Spleen (tissue), 13 donors: ENCODE measurements at places on chromosomes 7 and 10. TPM values are rescaled to one million over a fixed set of nuclear protein-coding genes. Genes with fewer than 3 reads are reported as not detected.

TMEM225B gene
- total RNA-seq = 0.43 TPM

ASB10 gene
- not detected for total RNA-seq

H2BK1 gene
- not detected for total RNA-seq

SMKR1 gene
- total RNA-seq = not detected

GRCh38 chr7:130142654-130143333 is 62.4 kb downstream of the TMEM209 start:
- no peak overlapping the region for H3K27ac ChIP-seq
- no peak overlapping the region for H3K4me3 ChIP-seq
- H3K36me3 ChIP-seq = no peaks in the 10 kb centered on the region
- H3K4me1 ChIP-seq = peaks cover 16% of the 10 kb centered on the region
- no peaks in the 10 kb centered on the region for H3K27me3 ChIP-seq

GRCh38 chr10:70379581-70380176 is 2.7 kb downstream of the LRRC20 start:
- DNase-seq = no peak
- no peak overlapping the region for H3K27ac ChIP-seq
- no peaks in the 10 kb centered on the region for H3K36me3 ChIP-seq
- no peaks in the 10 kb centered on the region for H3K27me3 ChIP-seq

- H3K27ac ChIP-seq = no peak overlapping the region
- no peaks in the 10 kb centered on the region for H3K27me3 ChIP-seq
- peaks cover 78% of the 10 kb centered on the region for H3K4me1 ChIP-seq
- no peak overlapping the region for H3K4me3 ChIP-seq
- DNase-seq = no peak
- no peaks in the 10 kb centered on the region for H3K36me3 ChIP-seq
Measured at GRCh38 chr7:2245883-2246675, 4.1 kb downstream of the NUDT1 start.

DNA sequence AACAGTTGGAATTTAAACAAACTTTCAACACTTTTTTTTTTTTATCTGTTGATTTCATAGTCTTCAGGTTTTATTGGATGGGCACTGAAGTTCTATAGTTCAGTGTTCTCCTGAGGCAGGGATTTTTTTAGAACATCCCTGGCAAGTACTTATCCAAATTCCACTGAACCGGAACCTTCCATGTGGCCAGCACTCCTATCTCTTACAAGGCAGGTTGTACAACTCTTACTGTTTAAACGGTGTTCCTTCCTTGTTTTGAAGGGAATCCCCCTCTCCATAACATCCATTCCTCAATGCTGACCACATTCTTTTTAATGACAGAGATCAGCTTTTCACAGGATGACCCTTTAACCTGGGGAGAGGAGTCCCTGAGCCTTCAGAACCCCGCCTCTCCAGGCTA is 238.9 kb upstream of the CTBP2 start:
- no peak overlapping the region for H3K4me3 ChIP-seq
- H3K4me1 ChIP-seq = no peaks in the 10 kb centered on the region
- H3K27me3 ChIP-seq = no peaks in the 10 kb centered on the region
- no peaks in the 10 kb centered on the region for H3K36me3 ChIP-seq

DNA sequence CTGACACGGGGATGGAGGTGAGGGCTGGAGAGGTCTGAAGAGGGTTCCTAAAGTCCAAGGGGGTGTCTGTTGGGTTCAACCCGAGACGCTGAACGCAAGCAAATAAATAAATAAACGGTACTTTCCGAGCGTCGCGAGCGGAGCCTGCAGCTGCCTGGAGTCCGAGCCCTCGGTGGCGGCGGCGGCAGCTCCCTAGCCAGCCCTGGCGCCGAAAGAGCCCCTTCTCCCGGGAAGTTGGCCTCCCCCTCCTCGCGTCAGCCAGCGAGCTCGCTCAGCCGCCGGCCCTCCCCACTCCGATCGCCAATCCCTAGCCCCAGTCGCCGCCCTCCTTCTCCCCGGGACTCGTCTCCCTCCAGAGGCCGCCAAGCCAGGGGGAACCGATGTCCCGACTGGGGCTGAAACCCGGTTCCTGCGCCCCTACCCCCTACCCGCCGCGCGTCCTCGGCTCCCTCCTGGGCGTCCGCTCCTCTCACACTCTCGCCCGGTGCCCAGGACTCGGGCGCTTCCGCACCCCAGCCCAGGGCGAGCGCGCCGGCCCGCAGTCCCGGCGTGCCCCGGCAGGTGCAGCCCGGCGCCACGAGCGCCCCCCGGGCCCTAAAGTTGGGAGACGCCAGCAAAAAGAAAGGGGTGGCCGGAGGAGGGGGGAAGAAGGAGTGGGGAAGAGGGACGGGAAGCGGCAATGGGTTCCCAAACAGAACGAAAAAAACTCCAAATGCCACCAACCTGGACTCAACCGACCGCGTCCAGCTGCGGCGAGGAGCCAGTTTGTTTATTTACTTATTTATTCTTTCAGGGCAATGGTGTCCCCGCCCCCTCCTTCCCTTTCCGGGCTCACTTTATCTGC is at the start of gene GFRA1:
TSS of gene GFRA1 (minus strand) at position 767 of the 844 bp plus-strand sequence. CDS start 1,177 bp downstream, outside the sequence.
- H3K4me3 ChIP-seq = peak within 1 kb of the TSS; percentile 66
- DNase-seq = no peak
- H3K4me1 ChIP-seq = peaks cover 12% of the 10 kb centered on the region
- no peaks in the 10 kb centered on the region for H3K36me3 ChIP-seq
- peaks cover 43% of the 10 kb centered on the region for H3K27me3 ChIP-seq

DNA sequence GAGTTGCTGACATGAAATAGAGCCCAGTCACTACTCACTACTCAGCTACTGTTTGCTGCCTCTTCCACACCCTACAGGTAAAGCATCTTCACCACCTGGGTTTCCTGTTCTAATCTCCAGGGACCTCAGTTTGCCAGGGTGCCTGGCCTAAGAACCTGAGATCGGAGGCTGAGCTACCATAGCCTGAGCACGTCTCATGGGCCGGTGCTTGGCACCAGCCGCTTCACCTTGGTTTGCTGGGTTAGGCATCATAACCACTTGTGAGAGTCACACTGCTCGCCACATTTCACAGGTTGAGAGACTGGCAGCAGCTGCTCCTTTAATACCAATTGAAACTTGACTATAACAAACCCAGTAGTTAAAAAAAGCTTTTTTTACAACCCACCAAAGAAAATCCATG is 75.1 kb downstream of the EMX2 start:
- no peak overlapping the region for H3K4me3 ChIP-seq
- peaks cover 25% of the 10 kb centered on the region for H3K27me3 ChIP-seq
- no peak overlapping the region for H3K27ac ChIP-seq
- H3K36me3 ChIP-seq = no peaks in the 10 kb centered on the region

DNA sequence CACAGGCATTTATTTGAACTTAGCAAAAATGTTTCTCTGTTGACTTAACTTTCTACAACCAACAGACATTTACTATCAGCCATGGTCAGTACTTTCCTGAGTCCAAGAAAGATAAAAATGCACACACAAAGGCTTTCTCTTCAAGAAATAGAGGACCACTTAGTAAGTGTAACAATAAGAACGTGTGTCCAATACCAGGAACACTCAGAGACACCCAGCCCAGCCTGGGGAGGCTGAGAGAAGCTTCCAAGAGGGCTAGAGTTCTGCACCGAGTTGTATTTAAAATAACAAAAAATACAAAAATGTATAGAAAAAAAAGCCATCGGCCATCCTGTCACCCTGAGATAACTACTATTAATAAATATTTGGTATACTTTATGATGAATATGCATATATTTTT is 35.8 kb downstream of the VSTM4 start:
- peak; percentile 21 for DNase-seq
- no peak overlapping the region for H3K4me3 ChIP-seq
- H3K4me1 ChIP-seq = no peaks in the 10 kb centered on the region
- H3K36me3 ChIP-seq = no peaks in the 10 kb centered on the region
- H3K27ac ChIP-seq = no peak overlapping the region

DNA sequence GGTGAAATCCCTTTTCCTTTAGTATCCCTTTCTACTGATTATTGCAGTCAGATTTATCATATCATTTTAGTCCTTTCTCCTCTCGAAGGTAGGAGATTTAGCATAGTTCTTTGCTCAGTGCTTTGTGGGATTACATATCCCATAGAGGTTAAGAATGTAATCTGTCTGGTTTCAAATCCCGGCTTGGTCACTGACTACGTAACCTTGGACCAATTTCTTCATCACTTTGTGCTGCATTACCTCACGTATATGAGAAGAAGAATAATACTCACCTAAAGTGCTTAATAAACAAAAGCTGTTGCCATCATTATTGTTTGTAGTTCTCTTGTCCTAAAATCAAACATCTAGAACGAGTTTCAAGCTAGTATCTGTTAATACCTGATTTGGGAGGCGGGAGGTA is 74.0 kb downstream of the KMT2E start:
- H3K4me3 ChIP-seq = no peak overlapping the region
- H3K4me1 ChIP-seq = no peaks in the 10 kb centered on the region
- no peaks in the 10 kb centered on the region for H3K27me3 ChIP-seq
- H3K36me3 ChIP-seq = peaks cover 99% of the 10 kb centered on the region

DNA sequence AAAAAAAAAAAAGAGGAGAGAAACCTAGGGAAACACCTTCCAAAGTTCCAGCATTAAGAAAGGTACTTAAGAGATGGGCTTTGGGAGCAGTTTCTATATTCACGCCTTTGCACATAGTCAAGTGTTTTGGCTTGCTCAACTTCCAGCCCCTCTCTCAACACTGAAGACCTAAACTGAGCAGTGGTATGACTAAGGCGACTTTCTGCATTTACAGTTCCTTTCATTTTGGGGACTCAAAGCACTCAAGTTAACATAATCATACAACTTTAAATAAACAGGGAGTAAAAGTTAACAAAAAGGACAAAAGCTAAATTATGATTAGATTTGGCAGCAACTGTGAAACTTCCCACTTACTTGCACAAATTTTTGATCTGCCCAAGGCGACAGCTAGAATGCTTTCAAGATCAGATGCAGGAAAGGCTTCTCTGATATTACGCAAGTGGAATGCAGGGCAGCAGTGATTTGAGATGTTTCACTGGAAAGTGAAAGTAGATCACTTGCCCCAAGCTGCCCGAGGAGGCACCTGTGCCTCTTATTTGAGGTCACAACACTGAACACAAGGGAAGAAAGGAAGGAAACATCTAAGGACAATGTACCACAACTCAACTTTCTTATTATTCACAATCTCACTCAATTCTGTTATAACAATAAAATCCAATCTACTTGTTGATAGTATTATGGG is 199.5 kb downstream of the SKAP2 start:
- DNase-seq = peak; percentile 59
- peak overlapping the region; percentile 68 for H3K27ac ChIP-seq
- H3K36me3 ChIP-seq = no peaks in the 10 kb centered on the region
- no peaks in the 10 kb centered on the region for H3K27me3 ChIP-seq
- no peak overlapping the region for H3K4me3 ChIP-seq

- no peaks in the 10 kb centered on the region for H3K36me3 ChIP-seq
- H3K4me1 ChIP-seq = no peaks in the 10 kb centered on the region
- no peaks in the 10 kb centered on the region for H3K27me3 ChIP-seq
- no peak for DNase-seq
- H3K4me3 ChIP-seq = no peak overlapping the region
Measured at GRCh38 chr10:108653531-108653930, 1269.8 kb downstream of the XPNPEP1 start.

GRCh38 chr7:80885757-80886156 is 33.1 kb downstream of the SEMA3C start:
- no peak for DNase-seq
- no peaks in the 10 kb centered on the region for H3K27me3 ChIP-seq
- no peaks in the 10 kb centered on the region for H3K36me3 ChIP-seq
- no peak overlapping the region for H3K27ac ChIP-seq
- H3K4me1 ChIP-seq = no peaks in the 10 kb centered on the region
- no peak overlapping the region for H3K4me3 ChIP-seq

DNA sequence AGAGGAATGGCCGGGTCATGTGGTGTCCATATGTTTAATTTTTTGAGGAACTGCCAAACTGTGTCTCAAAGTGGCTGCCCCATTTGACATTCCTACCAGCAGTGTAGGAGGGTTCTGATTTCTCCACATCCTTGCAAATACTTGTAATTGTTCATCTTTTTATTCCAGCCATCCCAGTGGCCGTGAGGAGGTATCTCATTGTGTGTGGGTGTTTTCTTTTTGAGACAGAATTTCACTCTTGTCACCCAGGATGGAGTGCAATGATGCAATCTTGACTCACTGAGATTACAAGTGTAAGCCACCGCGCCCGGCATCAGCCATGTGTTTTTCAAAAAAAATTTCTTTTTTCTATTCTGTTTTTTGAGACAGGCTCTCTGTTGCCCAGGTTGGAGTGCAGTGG is 38.7 kb upstream of the DLG5 start:
- H3K36me3 ChIP-seq = no peaks in the 10 kb centered on the region
- H3K27ac ChIP-seq = no peak overlapping the region
- no peak for DNase-seq
- no peaks in the 10 kb centered on the region for H3K27me3 ChIP-seq

DNA sequence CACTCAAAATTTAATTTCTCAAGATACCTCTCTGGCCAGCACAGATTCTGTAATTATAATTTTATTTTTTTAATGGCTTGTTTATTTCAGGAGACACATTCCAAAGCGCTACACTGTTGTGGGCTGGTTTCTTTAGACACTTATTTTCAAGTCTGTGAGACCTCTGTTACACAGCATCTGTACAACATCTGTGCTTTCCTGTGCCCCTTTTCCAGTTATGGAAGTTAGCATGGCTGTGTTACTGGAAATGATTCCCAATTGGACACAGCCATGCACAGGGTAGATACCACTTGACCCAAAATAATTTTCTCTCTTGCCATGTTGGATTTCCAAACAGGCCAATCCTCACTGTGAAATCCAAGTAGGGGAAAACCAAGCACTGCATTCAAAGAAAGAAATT is 172.3 kb upstream of the ADCY1 start:
- DNase-seq = no peak
- H3K4me1 ChIP-seq = no peaks in the 10 kb centered on the region
- H3K4me3 ChIP-seq = no peak overlapping the region

- no peaks in the 10 kb centered on the region for H3K36me3 ChIP-seq
- no peak overlapping the region for H3K27ac ChIP-seq
- no peaks in the 10 kb centered on the region for H3K4me1 ChIP-seq
Measured at GRCh38 chr7:22657479-22657878, 69.5 kb upstream of the IL6 start.

DNA sequence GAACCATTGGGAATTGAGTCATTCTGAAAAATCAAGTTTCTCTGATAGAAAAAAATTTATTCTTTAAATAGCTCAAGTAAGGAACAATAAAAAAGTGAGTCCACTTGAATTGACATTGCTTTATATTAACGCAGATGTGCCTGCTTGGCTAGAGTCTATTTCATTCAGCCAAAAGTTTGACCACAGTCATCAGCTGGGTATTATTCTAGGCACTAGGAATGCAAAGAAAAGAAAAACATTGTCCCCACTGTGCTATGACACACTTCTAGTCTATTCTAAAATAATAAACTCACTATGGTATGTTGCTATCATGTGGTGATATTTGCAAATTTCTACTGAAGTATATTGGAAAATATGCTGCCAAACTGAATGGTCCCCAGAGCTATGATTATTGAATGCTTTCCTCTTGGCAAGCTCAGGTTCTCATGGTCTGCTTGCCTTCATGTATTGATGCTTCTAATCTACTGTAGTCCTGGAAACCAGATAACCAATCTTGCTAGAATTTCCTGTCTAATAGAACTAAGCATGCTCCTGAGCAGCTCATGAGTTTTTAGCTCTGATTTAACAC is 8.3 kb downstream of the SFRP4 start:
- no peak for DNase-seq
- H3K27ac ChIP-seq = no peak overlapping the region
- no peaks in the 10 kb centered on the region for H3K36me3 ChIP-seq
- no peaks in the 10 kb centered on the region for H3K4me1 ChIP-seq
- no peak overlapping the region for H3K4me3 ChIP-seq
- H3K27me3 ChIP-seq = no peaks in the 10 kb centered on the region

GRCh38 chr7:129017933-129018538 is 36.9 kb downstream of the TNPO3 start:
- H3K4me3 ChIP-seq = no peak overlapping the region
- H3K4me1 ChIP-seq = peaks cover 36% of the 10 kb centered on the region
- peaks cover 34% of the 10 kb centered on the region for H3K36me3 ChIP-seq
- no peak overlapping the region for H3K27ac ChIP-seq

- H3K36me3 ChIP-seq = no peaks in the 10 kb centered on the region
- DNase-seq = no peak
- H3K27ac ChIP-seq = no peak overlapping the region
- peaks cover 7% of the 10 kb centered on the region for H3K27me3 ChIP-seq
Measured at GRCh38 chr7:97003262-97004246, 1.8 kb upstream of the DLX6 start.
